Airway epithelial cell (primary cell): ENCODE measurements at places on chromosomes 5 and 9. TPM values are rescaled to one million over a fixed set of nuclear protein-coding genes. Genes with fewer than 3 reads are reported as not detected.

CPEB4 gene
- 16.2 and 17.5 TPM in 2 replicates for total RNA-seq

INSL4 gene
- 1.0 TPM in 1 of 2 replicates, not detected in the other for total RNA-seq

TLX3 gene
- total RNA-seq: 0.07 TPM in 1 of 2 replicates, not detected in the other

SLC36A3 gene
- not detected in 2 replicates for total RNA-seq

TMEFF1 gene
- total RNA-seq: 0.74 and 0.99 TPM in 2 replicates

NRARP gene
- total RNA-seq: 14.6 and 30.0 TPM in 2 replicates

PLAC8L1 gene
- total RNA-seq: not detected in 2 replicates

FRMPD1 gene
- under 0.01 TPM in 1 of 2 replicates, not detected in the other for total RNA-seq

TSTD2 gene
- total RNA-seq: 7.8 and 9.3 TPM in 2 replicates

PRSS3 gene
- 73.0 and 77.0 TPM in 2 replicates for total RNA-seq

FCN1 gene
- total RNA-seq: not detected in 2 replicates

EFNA5 gene
- total RNA-seq: 8.2 and 13.6 TPM in 2 replicates

MUSK gene
- total RNA-seq: not detected in 2 replicates

LCN2 gene
- 24.7 and 33.4 TPM in 2 replicates for total RNA-seq

FGF1 gene
- 0.93 and 2.0 TPM in 2 replicates for total RNA-seq

PIP5K1B gene
- total RNA-seq: 0.28 and 0.37 TPM in 2 replicates

RRAGA gene
- 40.8 and 46.8 TPM in 2 replicates for total RNA-seq

OLFML2A gene
- total RNA-seq: 37.5 and 44.0 TPM in 2 replicates

LTC4S gene
- total RNA-seq: 1.4 and 3.8 TPM in 2 replicates
